ENCODE measurements at places on chromosomes 5 and 9.

DNA sequence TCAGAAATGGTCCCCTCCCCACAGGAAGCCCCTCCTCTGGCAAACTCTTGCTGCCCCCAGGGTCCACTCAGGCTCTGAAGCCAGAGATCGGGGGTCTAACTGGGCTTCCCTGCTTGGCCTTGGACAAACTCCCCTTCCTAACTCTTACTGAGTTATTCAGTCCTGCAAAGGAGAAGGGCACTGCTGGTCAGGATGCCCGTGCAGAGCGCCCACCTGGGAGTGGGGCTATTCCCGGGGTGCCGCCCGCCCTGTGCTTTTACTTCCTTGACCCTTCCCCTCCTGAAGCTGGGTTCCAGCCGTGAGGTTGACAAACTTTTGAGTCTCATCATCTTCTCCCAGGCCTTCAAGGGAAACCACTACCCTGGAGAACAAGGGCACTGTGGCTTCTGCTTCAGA is 4.9 kb downstream of the TBC1D9B start:
- no peak for DNase-seq

GRCh38 chr5:154472871-154473580 is 5.0 kb downstream of the HAND1 start:
- DNase-seq, result no peak

- no peak for DNase-seq
These were observed 65.7 kb downstream of the IRX2 start for GRCh38 chr5:2685651-2686272.

- DNase-seq, result no peak
These were observed 84.3 kb downstream of the SH3TC2 start for GRCh38 chr5:148978370-148979082.

DNA sequence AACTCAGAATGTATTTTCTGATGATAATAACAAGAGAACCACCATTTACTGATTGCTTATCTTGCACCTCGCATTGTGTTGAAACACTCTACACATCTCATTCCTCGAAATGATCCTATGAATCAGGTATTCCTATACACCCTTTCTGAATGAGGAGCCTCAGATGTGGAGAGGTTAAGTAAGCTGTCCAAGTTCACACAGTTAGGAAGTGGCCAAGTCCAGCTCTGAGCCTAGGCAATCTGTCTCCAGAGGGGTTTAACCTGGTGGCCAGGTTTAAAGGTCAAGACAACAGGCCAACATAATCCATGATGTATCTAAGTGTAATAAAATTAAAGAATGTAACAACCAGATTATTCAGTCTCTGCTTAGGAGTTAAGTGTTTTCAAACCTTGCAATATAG is 12.9 kb downstream of the FAM169A start:
- no peak for DNase-seq

DNA sequence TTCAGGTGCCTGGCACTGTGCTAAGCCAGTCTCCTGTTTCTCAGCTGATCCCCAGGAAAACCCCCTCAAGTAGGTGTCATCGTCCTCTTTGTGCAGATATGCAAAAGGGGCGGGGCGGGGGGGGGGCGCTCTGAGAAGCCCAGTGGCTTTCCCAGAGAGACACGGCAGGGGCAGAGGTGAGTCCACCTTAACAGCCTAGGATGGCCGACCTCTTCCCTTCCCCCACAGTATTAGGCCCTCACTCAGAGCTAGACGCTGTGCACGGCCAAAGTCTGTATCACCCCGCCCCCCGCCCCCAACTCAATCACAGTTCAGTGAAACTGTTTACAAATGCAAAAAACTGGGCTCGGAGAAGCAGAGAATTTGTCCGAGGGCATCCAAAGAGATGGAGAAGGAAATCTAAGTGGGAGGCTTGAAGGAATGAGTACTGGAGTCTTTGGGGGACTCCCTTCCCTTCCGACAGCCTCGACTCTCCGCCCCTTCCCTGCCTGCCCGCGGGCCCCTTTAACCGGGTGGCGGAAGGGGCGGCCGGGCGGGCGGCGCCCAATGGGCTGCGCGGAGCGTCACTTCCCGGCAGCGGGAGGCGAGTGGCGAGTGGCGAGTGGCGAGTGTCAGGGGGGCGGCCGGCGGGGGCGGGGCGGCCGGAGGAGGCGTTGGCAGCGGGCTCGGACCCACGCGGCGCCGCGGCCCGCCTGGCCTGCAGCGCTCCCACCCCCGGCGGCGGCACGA is at the start of gene ERGIC1:
Gene ERGIC1, plus strand, starts transcription at position 566 of the 729 bp plus-strand sequence. Its CDS starts 163 bp downstream, at position 729.
- DNase-seq, result peak; percentile 57

- no peak for DNase-seq
These were observed 265.4 kb downstream of the RASEF start for GRCh38 chr9:82797534-82797933.

- no peak for DNase-seq
These were observed 7.8 kb downstream of the GZMA start for GRCh38 chr5:55110217-55110616.

DNA sequence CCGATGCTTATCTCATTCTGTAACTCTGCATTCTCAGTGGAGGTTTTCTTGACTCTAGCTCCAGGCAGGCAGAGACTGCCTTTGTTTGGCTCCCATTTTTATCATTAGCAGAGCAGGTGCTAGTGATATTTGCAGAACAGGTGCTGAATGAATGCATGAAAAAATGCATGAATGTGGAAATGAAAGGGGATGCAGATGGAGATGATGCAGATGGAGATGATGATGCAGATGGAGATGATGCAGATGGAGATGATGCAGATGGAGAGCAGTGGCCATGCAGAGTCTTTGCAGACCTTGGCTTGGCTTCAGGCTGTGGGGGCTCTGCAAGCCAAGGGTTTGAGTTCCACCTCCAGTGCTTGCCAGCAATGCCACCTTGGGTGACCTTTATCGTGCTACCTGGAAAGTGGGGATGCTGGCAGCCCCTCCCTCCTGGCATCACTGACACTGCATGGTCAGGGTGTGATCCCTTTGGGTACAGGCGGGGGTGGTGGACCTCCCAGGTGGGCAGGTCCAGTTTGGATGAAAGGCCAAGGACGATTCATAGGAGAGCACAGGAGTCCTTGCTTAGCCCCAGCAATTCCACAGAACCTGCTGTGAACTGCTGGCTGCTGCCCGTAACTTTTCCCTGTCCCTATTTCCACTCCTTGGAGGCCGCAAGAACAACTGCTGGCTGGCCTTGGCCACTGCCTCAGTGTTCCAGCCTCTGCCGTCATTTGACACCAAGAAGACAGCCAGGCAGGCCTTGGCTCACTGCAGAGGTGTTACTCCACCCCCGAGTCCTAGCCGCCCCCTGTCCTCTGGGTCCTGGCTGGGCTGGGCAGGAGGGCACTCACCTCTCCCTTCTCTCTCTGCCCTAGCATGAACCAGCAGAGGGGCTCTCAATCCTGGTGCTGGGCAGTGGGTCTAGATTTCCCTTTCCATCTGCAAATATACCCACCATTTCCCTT is 33.0 kb downstream of the ERGIC1 start:
- DNase-seq, result no peak

- DNase-seq, result no peak
These were observed 150.9 kb upstream of the PLCXD3 start for GRCh38 chr5:41661254-41661653.

- no peak for DNase-seq
These were observed 171.9 kb upstream of the RASA1 start for GRCh38 chr5:87095787-87096186.

DNA sequence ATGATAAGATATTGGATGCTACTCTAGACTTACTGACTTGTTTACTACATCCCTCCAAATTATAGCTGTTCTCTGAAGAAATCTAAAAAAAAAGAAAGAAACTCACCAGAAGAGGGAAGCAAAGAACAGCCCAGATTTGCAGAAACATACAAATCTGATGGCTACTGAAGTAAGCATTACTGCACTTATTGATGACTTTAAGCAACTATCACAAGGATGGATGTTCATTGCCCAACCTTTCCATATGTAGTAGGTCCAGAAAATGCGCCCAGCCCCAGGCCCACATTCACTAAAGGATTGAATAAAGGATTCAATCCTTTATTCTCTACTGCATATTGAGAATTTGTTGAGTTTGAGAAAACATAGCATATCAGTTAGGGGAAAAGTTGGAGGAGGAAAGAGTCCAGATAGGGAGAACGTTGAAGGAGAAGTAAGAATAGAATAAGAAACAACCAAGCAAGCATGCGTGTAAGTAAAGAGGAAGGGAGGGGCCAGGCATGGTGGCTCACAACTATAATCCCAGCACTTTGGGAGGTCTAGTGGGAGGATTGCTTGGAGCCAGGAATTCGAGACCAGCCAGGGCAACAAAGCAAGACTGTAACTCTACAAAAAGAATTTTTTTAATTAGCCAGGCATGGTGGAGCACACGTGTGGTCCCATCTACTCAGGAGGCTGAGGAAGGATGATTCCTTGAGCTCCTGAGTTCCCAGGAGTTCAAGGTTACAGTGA is 33.8 kb upstream of the DTWD2 start:
- peak; percentile 11 for DNase-seq

- no peak for DNase-seq
These were observed 24.6 kb upstream of the IFNB1 start for GRCh38 chr9:21102305-21102704.

DNA sequence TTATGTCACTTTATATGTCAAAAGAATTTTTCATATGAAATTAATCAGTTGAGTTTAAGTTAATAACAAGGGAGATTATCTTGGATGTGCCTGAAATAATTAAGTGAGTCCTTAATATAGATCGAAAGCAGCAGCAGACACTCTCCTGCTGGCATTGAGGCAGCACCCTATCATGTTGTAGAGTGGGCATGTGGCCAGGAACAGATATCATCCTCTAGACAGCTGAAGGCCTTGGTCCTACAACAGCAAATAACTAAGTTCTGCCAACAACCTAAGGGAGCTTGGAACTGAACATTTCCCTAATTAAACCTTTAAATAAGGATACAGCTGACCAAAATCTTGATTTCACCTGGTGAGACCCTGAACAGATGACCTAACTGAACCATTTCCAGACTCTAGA is 25.8 kb upstream of the UGT3A1 start:
- no peak for DNase-seq

DNA sequence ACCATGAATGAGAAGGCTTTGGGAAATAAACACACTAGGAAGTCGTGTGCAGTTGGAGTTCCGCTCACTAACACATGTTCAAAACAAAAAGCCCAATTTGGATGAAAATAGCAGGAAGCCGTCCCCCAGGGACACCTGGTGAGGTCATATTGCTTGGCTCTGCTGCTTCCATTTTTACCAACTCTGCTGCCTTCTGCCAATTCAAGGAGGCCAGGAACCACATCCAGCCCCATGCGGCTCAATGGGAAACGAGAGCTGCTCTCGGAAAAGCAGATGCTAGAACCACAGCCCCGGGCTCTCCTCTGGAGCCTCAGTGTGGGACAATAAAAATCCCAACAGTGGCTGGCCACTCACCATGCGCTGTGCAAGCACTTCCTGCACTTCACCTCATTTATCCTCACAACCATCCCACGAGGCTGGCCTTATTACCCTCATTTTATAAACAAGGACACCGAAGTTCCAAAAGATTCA is 13.4 kb downstream of the ADAM19 start:
- peak; percentile 60 for DNase-seq

GRCh38 chr5:147547730-147548129 is 37.9 kb upstream of the DPYSL3 start:
- DNase-seq, result no peak

DNA sequence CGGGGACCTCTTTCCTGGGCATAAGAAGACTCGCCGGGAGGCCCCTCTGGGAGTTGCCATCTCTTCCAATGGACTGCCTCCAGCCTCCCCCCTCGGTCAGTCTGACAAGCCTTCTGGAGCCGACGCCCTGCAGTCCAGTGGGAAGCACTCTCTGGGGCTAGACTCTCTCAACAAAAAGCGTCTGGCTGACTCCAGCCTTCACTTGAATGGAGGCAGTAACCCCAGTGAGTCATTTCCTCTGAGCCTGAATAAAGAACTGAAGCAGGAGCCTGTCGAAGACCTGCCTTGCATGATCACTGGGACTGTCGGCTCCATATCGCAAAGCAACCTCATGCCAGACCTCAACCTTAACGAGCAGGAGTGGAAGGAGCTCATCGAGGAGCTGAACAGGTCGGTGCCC is 28.4 kb upstream of the LTC4S start:
- DNase-seq, result peak; percentile 57

- DNase-seq, result no peak
These were observed 511.0 kb upstream of the RIOK2 start for GRCh38 chr5:97694091-97694490.

- peak; percentile 99 for DNase-seq
These were observed 490.2 kb downstream of the TLE4 start for GRCh38 chr9:80061940-80062339.

Measured in skeletal muscle cell (primary cell).